GM19239 (cell line): ENCODE measurements at places on chromosomes 1 and 21.

DNA sequence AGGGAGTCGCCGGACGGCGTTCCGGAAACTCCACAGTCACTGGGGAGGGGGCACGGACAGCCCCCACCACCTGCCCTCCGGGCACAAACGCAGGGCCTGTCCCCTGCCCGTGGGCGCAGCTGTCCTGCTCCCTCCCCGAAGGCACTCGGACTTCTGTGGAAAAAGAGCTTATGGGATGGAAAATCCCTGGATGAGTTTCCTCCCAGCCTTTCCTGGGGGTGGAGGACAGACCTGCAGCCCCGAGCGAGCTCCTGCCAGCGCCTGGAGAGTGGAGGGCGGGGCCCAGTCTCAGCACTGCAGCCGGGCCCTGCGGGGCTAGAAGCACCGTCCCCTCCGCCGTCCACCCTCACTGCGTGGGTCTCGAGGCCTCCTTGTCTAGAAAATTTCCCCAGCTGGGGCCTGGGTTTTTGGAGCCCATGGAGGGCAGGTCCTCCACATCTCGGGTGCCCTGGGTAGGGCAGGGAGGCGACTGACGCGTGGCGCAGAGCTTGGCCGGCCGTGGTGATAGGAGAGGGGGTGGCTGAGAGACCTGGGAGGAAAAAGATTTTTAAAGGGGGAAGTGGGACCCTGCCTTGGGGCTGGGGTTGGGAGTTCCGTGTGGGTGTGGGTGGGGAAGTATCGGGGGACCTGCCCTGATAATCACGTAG is 6.4 kb upstream of the COL6A1 start:
- DNase-seq, result no peak

DNA sequence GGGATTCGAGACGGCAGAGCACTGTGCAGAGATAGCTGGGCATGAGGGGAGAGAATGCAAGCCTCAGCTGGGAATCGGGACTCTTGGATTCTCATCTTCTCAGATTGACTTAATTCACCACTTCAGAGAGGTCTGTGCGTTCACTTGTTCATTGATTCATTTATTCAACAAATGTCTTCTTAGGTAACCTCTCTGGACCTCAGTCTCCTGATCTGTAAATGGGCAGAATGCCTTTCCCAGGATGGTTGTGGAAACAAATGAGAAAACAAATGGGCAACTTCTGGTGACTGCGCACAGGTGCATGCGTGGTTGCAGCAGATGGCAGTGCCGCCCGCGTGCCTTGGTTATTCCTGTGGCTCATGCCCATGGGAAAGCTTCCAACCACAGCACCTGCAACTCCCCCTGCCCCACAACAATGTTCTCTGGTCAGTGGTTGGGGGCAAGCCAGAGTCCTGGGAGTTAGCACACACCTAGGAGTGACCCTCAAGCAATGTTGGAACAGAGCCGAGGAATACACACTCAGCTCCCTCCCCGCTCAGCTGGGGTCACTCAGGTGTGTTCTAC is 110.1 kb upstream of the RUNX3 start:
- no peak for DNase-seq

DNA sequence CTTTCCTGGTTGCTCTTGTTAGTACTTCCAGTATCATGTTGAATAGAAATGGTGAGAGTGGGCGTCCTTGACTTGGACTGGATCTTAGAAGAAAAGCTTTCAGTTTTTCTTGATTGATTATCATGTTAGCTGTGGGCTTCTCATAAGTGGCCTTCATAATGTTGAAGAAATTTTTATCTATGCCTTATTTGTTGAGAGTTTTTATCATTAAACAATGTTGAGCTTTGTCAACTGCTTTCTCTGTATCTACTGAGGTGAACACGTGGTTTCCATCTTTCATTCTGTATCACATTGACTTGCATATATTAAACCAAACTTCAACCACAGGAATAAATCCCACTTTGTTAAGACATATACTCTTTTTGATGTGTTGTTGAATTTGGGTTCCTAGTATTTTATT is 29.4 kb downstream of the PRKAB2 start:
- no peak for DNase-seq

- DNase-seq, result no peak
Observed at GRCh38 chr1:59113876-59114457, 182.9 kb upstream of the FGGY start.

GRCh38 chr1:241817956-241818612 is 29.9 kb upstream of the EXO1 start:
- DNase-seq, result no peak

GRCh38 chr1:36968730-36969129 is 65.6 kb downstream of the GRIK3 start:
- no peak for DNase-seq

- no peak for DNase-seq
Observed at GRCh38 chr1:14928412-14928811, 225.1 kb upstream of the TMEM51 start.

DNA sequence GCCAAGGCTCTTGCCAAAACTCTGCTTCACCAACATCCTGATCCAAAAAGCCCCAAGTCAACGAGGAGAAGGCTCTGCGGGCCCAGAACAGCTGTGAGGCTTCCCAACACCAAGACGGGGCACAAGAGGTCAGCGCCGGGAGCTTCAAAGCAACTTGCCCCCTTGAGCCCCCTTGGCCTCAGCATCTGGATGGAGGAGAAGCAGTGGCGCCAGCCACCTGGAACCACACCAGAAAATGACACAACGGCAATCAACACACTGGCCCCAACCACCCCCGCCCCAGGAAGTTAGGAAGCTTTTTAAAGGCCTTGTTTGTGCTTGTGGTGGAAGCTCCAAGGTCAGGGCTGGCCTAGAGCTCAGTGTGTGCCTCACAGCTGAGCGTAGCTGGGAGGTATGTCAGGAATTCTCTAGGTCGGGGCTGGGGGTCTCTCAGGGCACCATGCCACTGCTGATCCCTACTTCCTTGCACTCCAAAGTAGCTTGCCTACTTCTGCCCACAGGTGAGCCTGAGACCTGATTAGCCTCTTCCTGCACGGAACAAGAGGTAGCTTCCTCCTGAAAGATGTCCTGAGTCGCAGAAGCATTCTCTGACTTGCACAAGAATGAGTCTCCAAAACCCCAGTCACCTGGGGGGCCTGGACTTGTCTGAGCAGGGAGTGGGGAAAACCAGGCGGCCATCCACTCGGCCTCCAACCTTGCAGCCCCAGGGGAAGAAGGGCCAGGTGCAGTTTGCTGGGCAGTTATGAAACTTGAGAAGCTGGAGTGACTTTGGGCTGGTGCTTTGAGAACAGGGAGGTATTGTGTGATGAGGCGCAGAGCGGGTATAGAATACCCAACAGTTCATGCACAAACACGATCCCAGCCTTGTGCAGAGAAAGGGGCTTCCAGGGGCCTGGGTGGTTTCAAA is 9.7 kb upstream of the SRP9 start:
- DNase-seq, result no peak

- DNase-seq, result no peak
Observed at GRCh38 chr1:163315773-163316374, 5.9 kb upstream of the NUF2 start.

DNA sequence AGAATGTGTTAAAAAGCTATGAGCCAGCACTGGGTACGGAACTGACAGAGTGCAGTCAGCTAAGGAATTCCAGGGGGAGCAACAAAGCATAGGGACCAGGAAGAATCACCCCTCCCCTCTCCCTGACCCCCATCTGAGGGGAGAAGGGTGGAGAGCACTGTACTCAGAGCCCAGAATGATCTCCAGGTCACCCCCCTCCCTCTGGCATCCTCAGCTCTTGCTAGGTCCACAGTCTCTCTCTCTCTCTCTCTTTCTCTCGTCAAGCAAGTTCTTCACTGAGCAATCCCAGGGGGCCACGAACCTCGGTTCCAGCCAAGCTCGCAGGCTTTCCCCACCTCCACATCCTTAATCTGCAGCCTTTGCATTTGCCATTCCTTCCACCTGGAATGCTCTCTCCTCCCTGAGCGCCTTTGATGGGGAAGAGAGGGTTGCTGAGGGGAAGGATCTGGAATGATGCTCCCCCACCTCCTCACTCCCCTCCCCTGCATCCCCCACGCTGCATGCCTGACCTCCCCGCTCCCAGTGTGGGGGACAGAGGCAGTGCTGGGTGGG is 6.7 kb upstream of the WASF2 start:
- DNase-seq, result no peak

DNA sequence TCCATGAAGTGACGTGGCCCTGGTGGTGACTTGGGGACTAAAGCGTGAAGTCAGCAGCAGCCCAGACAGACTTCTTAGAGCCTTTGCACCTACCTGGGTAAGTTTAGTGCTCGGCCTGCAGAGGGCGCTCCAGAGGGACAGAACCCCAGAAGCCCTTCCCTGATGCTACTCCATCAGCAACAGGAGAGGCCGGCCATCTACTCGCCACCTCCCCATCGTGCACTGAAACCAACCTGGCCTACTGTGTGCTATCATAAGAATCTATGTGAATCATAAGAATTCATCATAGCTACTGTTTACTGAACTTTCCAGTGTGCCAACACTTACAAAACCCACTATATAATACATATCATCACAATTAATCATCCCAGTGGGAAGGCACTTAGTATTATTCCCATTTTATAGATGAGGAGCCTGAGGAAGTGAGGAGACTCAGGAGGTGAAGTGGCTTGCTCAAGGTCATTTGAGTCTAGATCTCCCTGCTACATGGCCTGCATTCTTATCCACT is 7.9 kb upstream of the EDN2 start:
- no peak for DNase-seq
